ENCODE measurements at places on chromosomes 5 and 9.

DNA sequence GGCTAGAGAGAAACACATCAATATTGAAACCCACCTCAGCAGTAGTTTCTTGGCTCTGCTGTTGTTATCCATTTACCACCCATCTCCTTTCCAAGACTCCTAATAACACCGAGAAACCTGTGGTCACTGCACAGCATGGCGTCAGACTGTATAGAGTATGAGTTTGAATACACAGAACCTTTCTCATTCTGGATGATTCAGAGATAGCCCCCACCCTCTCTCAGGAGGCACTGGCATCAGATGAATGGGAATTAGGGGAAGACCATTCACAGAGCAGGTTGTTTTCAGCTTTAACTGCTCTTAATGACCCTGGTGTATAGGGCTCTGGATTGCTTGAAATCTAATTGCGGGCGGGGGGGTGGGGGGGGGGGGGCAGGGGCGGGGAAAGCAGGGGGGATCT is 86.7 kb downstream of the GPR21 start:
- DNase-seq = no peak

DNA sequence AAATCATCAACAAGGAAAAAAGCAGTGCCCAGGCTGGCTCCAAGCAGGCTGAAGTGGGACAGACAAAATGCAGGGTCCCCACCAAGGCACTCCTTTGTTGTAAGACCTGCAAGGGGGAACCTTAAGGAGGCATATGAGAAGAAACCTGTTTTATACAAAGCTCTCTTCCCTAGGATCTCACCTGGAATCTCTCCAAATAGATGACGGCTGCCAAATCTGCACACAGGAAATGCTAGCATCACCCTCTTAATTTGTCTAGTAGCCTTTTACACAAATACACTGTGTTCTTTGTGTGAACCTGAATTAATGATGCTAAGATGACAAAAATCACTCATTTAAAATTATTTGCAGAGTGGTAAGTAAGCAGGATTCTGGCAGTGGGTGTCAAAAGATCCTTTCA is 280.2 kb downstream of the SPOCK1 start:
- DNase-seq = no peak

DNA sequence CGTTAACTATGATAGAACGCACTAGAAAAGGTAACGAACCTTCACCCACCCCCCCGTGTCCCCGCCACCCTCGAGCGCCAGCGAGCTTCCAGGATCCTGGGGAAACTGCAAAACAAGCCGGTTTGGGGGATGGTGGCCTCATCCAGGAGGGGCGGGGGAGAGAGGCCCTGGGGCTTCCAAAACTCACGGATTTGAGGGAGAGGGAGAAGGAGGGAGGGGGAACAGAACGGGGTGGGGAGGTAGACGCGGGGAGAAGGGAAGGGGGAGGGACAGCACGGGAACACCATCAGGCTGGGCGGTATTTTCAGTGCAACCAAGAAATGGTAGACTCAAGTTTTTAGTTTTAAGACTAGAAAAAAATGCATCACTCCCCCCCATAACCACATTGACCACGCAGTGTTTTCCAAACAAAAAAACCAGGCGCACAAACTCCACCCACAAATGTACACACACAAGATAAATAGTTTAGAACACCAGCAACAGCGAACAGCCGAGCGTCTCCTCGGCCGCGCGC is 1.4 kb downstream of the NRARP start:
- DNase-seq = no peak

DNA sequence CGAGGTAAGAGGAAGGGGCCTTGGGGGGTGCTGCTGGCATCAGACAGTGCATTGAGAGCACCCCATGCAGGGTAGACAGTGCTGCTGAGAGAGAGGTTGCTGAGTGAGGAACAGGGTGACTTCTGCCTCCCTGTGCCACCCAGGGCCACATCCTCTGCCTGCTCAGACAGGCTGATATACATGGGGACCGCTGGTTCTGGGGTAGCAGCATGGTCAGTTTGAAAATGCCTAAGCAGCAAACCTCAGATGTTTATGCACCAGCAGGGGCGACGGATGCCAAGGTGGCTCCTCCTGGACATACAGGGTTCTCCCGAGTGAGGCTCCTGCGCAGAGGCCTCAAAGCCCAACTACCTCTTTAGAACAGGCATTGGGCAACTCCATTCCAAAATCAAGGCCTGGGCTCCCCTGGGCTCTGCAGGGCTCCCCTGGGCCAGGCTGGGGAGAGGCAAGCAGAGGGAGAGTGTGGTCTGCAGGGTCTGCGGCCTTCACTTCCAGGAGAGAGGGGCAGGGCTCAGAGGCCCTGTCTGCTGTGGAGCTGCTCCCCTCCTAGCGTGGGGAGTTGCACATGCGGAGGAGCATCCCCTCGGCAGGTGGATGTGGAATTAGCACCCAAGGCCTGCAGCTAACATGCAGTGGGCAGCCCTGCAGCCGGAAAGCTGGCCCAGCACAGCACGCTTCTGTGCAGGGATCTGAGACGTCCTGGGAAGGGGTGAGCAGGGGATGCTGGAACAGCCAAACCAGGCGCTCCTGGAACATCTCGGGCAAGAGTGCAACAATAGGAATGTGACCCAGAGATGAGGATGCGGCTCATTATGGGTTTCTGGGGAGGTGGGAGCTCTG is 46.5 kb downstream of the IRX2 start:
- no peak for DNase-seq

GRCh38 chr9:133384736-133385321 is 8.7 kb downstream of the STKLD1 start:
- no peak for DNase-seq

DNA sequence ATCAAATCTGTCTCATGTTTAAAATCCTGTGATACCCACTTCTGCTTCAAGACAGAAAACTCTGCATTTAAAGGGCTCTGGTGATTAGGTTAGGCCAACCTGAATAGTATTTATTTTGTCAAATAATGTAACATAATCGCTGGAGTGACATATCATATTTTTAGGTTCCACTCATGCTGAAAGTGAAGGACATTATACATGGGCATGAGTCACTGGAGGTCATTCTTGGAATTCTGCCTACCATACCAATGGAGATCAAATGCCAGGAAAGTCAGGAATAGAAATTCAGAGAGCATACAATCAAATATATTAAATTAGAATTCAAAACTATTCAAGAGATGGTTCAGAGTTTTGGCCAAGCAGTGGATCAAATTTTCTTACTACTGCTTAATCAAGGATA is 97.1 kb upstream of the PRSS3 start:
- DNase-seq = no peak

DNA sequence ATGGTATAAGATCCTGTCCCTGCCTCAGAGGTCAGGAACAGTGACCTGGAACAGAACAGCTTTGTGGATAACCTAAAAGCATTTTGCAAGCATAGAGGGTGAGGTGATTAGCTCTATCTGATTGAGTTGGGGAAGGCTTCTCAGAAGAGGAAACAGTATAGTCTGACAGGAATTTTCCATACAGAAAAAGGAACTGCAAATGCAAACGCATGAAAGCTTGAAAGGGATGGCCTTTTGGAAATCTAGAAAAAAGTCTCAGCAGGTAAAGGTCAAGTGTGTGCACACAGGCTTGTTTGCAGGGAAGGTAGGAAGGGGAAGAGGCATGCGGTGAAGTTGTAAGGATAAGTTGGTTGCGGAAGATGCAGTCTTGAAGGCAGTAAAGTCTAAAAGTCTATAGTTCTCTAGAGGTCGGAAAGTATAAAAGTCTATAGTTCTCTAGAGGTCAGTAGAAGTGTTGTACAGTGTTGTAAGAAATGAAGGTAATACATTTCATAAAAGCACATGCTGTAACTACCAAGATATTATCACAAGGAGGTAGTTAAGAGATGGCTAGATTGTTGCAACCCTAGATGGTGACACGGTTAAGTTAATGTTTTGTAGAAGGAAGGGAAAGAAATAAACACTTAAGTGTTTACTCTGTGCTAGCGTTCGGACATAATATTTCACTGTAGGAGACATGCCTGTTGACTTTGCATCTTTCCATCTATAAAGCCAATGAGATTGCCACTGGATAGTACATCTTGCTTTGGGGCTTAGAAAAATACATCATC is 16.7 kb upstream of the HSPB3 start:
- DNase-seq = peak; percentile 16

GRCh38 chr9:131464354-131465000 is 38.2 kb upstream of the POMT1 start:
- peak; percentile 16 for DNase-seq

- no peak for DNase-seq
These were observed 1660.8 kb upstream of the ACO1 start for GRCh38 chr9:30723656-30724055.

DNA sequence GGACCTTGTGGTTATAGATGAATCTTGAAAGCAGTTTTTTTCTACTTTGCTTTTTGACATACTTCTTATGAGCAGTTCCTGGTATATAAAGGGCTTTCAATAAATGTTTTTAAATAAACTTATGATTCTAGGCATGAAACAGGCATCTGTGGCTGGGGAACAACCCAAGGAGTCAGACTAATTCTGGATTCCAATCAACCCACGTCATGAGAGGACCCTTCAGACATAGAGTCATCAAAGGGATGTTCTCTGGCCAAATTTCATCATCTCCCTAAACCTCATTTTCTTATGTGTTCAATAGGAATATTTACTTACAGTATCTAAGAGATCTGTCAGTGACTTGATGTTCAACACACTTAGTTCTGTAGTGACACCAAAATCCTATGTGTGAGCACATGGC is 243.8 kb upstream of the ZNF462 start:
- DNase-seq = no peak

DNA sequence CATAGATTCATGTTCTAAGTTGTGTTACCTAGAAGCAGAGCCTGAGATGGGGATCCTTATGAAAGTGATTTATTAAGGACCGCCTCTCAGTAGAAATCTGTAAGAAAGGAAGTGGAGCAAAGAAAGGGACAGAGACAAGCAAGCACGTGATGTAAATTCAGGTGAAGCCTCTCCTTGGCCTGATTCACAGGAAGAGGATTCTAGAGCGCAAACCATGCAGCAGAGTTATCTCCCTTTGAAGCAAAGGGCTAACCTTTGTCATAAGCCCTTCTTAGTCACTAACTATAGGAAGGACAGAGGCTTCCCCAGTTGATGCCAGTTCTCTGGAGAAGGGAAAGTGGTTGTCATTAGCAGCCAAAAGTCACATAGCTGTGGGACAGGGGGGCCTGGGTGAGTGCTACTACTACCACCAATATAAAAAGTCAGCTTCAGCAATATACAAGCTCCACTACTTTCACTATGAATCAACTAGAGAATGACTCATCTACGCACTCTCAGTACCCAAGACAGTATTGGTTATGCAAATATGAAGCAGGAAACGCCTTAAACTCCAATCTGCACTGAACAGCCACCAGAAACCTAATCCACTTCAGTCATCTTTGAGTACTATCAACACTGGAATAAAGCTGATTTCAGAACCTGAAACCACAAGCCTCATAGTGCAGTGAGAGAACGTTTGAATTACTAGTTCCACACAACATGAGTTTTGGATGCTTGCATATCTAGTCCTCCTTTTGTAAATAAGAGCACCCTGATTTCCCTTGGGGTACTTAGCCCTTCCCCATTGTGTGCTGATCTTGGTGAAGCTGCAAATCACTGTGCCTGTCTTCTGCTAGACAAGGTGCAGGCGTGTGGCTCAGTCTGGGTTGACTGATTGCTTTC is 162.7 kb downstream of the ZNF608 start:
- DNase-seq = peak; percentile 32

DNA sequence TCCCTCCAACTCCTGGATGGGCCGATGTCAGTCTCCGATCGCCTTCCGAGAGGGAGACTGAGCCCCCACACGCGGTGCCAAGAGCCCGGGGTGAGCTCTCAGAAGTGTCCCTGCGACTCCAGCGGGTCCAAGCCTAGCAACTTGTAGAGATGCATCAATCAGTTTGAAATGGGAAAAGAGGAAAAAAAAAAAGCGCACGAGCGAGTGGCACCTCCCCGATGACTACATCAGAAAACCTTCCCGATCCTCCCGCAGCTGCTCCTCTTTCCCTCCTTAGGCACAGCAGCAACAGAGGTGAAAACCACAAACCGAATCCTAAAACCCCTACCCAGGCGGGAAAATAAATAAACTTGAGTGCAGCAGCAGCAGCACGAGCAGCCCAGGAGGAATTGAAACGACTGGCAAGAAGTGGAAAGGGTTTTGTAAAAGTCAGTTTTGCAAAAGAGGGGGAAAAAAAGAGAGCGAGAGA is 1.0 kb upstream of the EFNA5 start:
- DNase-seq = no peak

GRCh38 chr9:122567901-122568300 is 15.0 kb downstream of the OR1N2 start:
- no peak for DNase-seq

- DNase-seq = no peak
These were observed 14.4 kb upstream of the ZFR start for GRCh38 chr5:32458880-32459495.

DNA sequence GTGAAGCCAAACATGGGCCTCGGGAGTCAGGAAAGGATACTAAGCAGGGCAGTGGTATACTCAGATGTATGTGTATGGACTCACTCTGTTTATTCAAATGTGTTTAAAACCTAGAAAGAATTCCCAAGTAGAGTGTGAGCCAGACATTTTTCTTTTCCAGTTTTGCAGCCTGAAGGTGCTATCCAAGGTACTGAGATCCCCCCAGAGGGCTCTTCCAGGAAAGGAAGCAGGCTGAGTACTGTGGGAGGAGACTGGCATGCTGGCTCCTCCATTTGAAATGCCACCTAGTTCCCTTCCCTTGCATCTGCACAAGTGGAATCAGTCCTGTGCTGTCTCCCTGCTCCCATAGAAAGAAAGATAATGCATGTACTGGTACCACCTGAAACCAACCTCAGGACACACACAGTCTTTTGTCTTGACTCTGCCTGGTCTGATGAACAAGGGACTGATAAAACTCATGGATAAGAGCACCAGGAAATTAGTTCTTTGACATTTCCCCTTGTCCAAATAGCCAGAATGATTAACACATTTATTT is 85.9 kb downstream of the HRH2 start:
- no peak for DNase-seq

Measured in inflammatory macrophage (primary cell).